ENCODE measurements at places on chromosomes 3 and 15. TPM values are rescaled to one million over a fixed set of nuclear protein-coding genes. Genes with fewer than 3 reads are reported as not detected.

Gene STARD5
- total RNA-seq = 2.4 TPM

Gene GOLGA6D
- not detected for total RNA-seq

DNA sequence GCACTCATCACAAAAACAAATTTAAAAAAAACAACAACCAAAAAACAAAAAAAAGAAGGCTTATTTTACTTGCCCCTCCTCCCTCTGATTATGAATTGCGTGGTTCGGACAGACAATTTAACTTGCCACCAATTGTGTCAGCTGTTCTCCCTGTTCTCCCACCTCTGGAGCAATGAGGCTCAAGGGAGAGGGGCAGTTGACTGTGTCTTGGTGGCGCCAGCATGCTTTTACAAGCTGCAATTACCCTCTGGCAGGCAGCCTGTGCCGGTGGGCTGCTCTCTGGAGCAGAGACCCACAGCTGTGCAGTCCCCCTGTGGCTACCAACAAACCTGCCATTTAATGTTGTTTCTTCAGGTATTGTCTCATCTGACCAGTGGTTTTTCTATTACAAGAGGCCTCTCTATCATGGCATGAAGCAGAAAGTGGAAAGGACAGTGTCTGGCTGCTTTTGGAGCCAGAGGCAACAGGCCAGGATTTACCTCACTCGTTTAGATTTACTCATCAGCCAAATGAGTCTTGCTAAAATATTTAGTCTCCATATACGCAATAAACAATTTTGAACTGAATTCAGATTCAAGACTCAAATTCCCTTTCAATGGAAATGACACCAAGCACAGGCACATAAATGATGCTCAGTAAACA, 192.0 kb upstream of the TPRG1 start:
- H3K36me3 ChIP-seq = no peaks in the 10 kb centered on the region
- DNase-seq = no peak
- no peak overlapping the region for H3K4me3 ChIP-seq
- no peaks in the 10 kb centered on the region for H3K4me1 ChIP-seq
- no peak overlapping the region for H3K27ac ChIP-seq
- H3K27me3 ChIP-seq = no peaks in the 10 kb centered on the region

GRCh38 chr3:119562307-119562961, 3.0 kb upstream of the CD80 start:
- DNase-seq = no peak
- peaks cover 4% of the 10 kb centered on the region for H3K4me1 ChIP-seq
- no peak overlapping the region for H3K4me3 ChIP-seq
- H3K36me3 ChIP-seq = no peaks in the 10 kb centered on the region

- no peak overlapping the region for H3K4me3 ChIP-seq
- H3K27ac ChIP-seq = no peak overlapping the region
- no peak for DNase-seq
- H3K36me3 ChIP-seq = no peaks in the 10 kb centered on the region
These were observed 78.6 kb downstream of the MYLK start for GRCh38 chr3:123805504-123805903.

DNA sequence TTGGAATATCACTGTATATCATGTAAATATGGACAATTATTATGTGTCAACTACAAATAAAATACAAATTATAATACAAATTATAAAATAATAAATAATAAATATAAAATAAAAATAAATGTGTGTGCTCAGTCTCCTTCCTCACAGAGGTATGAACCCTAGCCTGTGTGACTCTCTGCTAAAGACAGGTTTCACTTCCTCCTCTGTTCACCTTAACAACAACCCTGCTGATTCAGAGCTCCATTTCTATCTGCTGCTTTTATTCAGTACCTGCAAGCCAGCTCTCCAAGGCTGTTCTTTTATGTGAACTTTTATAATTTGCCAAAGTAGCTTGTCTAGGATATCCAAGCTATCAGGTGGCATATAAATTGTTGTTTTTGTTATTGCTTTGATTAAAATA, 610.7 kb upstream of the GRM7 start:
- H3K27ac ChIP-seq = no peak overlapping the region
- H3K4me1 ChIP-seq = peaks cover 12% of the 10 kb centered on the region
- no peak for DNase-seq
- no peak overlapping the region for H3K4me3 ChIP-seq
- no peaks in the 10 kb centered on the region for H3K27me3 ChIP-seq

- peaks cover 39% of the 10 kb centered on the region for H3K27me3 ChIP-seq
- H3K36me3 ChIP-seq = no peaks in the 10 kb centered on the region
- H3K4me3 ChIP-seq = no peak overlapping the region
- no peaks in the 10 kb centered on the region for H3K4me1 ChIP-seq
These were observed 13.3 kb downstream of the HRG start for GRCh38 chr3:186679151-186679550.

DNA sequence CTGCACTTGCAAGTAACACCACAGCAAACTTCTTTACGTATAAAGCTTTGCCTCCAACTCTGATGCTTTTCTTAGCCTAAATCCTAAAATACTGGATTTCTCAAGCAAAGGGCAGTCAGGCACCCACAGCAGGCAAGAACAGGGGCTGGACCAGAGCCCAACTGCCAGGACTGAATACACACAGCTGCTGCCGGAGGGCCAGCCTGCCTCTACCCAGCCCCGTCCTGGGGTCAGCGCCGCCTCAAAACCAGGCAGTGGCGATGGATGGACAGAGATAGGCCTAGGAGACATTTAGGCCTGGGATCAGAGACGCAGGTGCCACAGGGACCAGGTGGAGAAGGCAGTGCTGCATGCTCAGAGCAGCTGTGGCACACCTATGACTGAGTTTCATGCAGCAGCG, 47.6 kb upstream of the SEC61A1 start:
- no peak overlapping the region for H3K27ac ChIP-seq
- no peak for DNase-seq
- H3K4me1 ChIP-seq = peaks cover 4% of the 10 kb centered on the region
- no peak overlapping the region for H3K4me3 ChIP-seq

Gene PLSCR2
- total RNA-seq = not detected

GRCh38 chr3:183061391-183062172, 37.7 kb downstream of the MCCC1 start:
- no peak for DNase-seq
- H3K27me3 ChIP-seq = no peaks in the 10 kb centered on the region
- peak overlapping the region; percentile 78 for H3K27ac ChIP-seq

- no peak overlapping the region for H3K27ac ChIP-seq
- no peak overlapping the region for H3K4me3 ChIP-seq
- H3K4me1 ChIP-seq = no peaks in the 10 kb centered on the region
- H3K27me3 ChIP-seq = peaks cover 22% of the 10 kb centered on the region
- H3K36me3 ChIP-seq = no peaks in the 10 kb centered on the region
These were observed 14.7 kb upstream of the SYN2 start for GRCh38 chr3:11989383-11990038.

- no peaks in the 10 kb centered on the region for H3K27me3 ChIP-seq
- DNase-seq = no peak
- H3K4me3 ChIP-seq = no peak overlapping the region
- H3K36me3 ChIP-seq = no peaks in the 10 kb centered on the region
- H3K27ac ChIP-seq = no peak overlapping the region
These were observed 342.1 kb downstream of the SLC9A9 start for GRCh38 chr3:143506190-143506589.
